ENCODE measurements at places on chromosomes 11 and 22.

GRCh38 chr11:75898871-75899270, 83.9 kb downstream of the UVRAG start:
- no peak for DNase-seq

- DNase-seq = no peak
These were observed 174.4 kb upstream of the NECTIN1 start for GRCh38 chr11:119903389-119903788.

GRCh38 chr11:829176-829846, 1.6 kb downstream of the CRACR2B start:
- DNase-seq = no peak

DNA sequence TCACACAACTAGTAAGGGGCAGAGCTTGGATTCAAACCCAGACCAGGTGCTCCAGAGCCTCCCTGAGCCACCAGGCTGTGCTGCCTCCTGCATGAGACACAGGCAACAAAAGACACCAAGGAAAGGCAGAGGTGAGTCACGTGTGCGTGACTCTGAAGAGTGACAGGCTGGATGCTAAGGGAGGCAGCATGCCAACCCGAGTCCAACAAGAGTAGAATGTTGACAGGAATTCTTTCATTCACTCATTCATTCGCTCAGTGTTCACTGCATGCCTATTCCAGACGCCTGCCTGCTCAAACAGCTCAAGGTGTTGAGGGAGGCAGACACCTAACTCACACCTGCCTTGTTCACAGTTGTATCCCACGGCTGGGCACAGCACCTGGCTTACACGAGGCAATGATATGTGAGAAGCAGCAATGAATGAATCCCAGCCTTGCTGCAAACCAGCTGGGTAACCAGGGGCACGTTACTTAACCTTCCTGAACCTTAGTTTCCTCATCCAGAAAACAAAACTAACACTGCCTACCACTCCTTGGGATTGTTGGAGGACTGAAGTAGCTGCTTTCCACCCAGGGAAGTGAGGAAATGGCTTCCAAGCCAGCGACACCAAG, 73.8 kb upstream of the ARFGAP3 start:
- DNase-seq = no peak

- DNase-seq = no peak
These were observed 35.2 kb downstream of the MAML2 start for GRCh38 chr11:96307776-96308140.

GRCh38 chr11:7871056-7871455, 60.0 kb downstream of the OR10A6 start:
- no peak for DNase-seq

DNA sequence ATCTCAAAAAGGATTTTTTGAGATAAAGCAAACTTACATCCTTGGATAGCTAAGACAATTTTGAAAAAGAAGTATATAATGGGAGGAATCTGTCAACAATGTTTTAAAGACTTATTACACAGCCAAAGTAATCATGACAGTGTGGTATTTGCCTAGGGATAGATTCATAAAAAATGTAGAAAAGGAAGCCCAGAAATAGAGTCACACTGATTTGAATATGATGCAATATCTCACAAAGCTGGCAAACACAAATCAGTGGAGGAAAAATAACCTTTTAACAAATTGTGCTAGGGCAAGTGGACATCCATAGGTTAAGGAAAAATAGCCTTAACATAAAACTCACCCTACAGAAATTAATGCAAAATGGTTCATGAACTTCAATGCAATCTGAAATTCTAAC, 6.0 kb downstream of the XKR3 start:
- no peak for DNase-seq

DNA sequence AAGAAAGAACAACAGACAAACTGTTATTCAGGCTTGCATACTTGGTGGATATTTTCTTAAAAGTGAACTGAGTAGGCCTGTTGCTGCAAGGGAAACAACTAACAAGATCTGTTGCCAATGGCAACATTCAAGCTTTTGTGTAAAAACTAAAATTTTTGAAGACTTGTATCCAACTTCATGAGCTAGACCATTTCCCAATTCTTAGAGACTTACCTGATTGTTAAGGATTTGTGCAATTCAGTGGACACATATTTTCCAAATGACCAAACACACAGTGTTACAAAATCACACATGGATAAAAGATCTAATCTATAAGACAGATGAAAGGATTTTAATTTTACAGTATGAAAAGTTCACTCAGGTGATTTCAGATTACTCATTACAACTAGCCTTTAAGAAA, 564.1 kb downstream of the CNTN5 start:
- DNase-seq = no peak

DNA sequence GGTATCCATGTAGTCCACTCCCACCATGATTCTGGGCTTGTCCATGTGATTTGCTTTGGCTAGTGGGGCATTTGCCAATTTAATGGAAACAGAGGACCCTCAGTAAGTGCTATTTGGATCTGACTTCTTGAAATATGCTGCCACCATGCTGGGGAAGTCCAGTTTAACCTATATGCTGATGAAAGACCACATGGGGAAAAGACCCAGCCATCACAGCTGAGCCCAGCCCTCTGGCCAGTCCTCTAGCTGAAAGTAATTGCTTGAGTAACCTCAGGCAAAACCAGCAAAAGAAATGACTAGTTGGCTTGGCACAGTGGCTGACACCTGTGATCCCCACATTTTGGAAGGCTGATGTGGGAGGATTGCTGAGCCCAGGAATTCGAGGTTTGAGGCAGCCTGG, 61.5 kb downstream of the ATG16L2 start:
- DNase-seq = no peak

DNA sequence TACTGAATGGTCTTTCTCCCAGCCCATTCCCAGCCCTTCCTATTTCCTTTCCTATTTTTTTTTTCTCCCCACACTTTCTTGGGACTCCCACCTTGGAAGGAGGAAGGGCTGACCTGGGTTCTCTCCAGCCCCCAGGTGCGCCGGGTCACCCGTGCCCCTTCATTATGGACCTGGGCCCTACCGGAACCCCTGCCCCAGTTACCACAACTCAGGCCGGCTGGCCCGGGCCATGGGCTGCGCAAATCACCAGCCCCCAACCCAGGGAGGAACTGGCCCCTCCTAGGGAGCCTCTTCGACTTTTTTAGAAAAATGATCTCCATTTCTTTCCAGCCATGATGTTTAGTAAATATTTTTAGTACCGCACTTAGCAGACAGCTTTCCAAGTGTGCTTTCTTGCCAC, 62.2 kb downstream of the MORC2 start:
- no peak for DNase-seq

DNA sequence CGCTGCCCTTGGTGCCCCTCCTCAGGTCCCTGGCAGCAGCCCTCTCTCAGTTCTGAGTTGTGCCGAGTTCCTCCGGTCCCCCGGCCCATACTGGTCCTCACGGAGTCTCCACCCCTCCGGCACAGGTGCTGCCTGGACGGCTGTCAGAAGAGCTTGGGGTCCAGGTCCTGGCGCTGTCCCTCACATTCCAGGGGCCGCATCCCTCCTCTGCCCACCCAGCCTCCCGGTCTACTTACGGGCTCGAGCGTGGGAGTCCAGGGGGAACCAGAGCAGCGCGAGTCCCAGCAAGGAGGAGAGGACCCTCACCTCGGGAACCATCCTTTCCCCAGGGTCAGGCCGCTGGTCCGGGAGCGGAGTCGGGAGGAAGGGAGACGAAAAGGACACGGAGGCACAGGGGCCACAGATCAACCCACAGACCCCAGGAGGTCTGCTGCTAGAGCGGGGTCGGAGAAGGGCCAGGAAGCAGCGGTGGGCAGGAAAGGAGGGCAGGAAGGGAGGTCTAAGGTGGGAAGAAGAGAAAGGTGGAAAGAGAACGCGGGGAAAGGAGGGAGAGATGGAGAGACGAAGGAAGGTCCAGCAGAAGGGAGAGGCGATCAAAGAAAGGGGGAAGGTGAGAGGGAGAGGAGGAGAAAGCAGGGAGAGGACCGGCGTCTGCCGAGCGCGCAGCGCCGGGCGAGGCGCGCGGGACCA, 510 bp downstream of the CHRDL2 start:
- no peak for DNase-seq

- no peak for DNase-seq
These were observed 53.7 kb downstream of the GALNT18 start for GRCh38 chr11:11567936-11568650.

DNA sequence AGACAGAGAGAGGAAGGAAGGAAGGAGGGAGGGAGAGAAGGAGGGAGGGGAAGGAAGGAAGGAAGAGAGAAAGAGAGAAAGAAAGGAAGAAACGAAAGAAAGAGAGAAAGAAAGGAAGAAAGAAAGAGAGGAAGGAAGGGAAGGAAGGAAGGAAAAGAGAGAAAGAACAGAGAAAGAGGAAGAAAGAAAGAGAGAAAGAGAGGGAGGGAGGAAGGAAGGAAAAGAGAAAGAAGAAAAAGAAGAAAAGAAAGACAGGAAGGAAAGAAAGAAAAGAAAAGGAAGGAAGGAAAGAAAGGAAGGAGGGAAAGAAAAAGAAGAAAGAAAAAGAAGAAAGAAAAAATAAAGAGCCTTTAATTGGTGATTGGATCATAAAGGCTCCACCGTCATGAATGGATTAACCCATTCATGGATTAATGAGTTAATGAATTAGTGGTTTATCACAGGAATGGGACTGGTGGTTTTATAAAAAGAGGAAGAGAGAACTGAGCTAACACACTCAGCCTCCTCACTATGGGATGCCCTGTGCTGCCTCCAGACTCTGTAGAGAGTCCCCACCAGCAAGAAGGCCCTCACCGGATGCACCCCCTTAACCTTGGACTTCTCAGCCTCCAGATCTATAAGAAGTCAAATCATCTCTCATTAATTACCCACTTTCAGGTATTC, 9.0 kb upstream of the PLAAT2 start:
- DNase-seq = no peak

DNA sequence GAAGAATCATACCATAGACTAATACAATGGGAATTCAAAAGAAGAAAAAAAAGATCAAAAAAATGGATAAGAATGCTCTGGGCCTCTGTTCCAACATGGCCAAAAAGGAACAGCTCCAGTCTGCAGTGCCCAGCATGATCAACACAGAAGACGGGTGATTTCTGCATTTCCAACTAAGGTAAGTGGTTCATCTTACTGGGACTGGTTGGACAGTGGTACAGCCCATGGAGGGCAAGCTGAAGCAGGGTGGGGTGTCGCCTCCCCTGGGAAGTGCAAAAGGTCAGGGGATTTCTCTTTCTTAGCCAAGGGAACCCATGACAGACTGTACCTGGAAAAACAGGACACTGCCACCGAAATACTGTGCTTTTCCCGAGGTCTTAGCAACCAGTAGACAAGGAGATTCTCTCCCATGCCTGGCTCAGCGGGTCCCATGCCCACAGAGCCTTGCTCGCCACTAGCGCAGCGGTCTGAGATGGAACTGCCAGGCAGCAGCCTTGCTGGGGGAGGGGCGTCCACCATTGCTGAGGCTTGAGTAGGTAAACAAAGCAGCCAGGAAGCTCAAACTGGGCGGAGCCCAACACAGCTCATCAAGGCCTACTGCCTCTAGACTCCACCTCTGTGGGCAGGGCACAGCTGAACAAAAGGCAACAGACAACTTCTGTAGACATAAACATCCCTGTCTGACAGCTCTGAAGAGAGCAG, 428.4 kb downstream of the MN1 start:
- DNase-seq = no peak

- no peak for DNase-seq
These were observed 506.8 kb downstream of the INSC start for GRCh38 chr11:15621565-15621964.

DNA sequence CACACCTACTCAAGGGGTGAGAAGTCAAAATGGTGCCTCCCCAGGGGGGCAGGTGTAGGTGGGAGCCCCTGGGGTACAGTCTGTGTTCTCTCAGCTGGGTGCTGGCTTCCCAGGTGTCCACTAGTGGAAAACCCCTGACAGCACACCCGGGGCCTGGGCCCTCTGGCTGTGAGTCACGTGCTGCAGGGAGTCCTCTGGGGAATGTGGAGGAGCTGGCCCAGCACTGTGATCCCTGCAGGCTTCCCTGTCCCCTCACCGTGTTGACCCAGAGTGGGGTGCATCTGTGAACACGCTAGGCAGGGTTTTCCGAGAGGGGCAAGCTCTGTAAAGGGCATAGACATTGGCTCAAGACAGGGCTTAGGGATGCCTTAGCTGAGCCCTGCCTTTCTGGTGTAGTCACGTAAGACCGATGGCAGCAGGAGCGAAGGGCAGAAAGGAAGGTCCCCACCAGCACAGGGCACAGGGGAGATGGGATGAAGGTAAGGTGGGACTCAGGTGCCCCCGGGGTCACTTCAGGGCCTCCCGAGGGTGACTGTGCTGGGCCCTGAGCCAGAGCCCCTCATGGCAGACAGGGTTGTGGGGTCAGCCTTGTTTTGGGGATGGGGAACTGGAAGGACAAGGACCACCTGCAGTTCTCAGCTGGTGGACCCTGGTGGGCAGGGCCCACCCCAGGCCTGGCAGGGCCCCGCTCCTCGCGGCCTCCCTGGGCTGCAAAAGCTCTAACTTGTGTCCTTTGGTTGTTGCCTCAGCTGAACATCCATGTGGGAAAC, 14.1 kb downstream of the DERL3 start:
- DNase-seq = no peak
